ENCODE measurements at places on chromosomes 12 and 14.

DNA sequence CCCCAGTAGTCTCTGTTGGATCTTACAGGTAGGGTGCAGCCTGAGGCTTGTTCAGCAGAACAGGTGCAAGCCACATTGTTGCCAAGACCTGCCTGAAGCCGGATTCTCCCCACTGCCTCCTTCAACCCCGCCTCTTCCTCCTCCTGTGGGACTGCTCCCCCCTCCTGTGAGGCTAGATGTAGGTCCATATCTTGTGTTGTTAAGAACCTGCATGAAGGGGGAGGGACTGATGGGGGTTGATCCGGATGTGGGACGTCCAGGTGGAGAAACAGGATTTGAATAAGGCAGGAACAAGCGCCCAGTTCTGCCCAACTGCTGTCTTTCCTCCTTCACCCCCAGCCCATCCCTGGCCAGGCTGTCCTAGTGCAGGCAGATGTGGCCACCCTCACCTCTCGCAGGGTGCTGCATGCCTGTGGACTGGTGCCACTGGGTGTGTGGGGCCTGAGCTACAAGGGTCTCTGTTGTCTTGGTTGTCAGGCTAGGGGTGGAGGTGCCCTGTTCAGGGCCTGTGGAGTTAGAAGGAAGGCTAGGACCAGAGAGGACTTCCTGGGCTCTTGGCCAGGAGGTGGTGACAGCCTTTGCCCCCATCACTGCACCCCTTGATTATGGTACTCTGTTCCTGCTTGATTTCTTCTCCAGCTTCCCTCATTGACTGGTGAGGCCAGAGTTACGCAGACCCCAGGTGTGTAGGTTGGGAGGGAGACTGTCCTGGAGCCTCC is 1.4 kb downstream of the NR4A1 start:
- peak; percentile 59 for DNase-seq

DNA sequence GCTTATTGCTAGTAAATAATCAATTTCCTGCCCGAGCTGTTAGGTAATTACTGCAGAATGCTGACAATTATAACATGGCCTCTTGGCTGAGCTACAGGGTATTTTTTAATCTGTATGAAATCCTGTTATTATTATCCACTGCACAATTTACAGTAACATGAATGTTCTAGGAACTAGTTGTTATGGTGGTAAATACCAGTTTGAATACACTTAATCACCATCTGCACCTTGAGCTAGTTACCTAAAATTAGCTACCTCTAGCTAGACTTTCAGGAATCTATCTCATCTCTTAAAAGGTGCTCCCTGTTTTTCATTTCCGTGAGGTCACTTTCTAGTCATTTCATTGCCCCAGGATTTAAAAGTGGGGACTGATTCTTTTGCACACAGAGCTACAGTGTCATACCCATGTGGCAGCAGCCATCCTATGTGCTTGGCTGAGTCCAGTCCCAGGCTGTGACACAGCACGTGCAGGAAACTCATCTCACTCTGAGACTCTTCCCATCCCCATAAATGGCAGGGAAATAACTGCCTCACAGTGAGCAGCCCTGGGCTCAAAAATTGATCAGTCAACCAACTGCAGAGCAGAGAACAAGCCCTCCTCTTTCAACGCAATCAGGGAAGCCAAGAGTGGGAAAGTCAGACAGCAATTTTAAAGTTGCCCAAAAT is 37.6 kb downstream of the DCP1B start:
- no peak for DNase-seq

- no peak for DNase-seq
Measured at GRCh38 chr12:71566655-71567054, 97.0 kb downstream of the ZFC3H1 start.

- peak; percentile 12 for DNase-seq
Measured at GRCh38 chr14:92951912-92952471, 29.0 kb downstream of the CHGA start.

DNA sequence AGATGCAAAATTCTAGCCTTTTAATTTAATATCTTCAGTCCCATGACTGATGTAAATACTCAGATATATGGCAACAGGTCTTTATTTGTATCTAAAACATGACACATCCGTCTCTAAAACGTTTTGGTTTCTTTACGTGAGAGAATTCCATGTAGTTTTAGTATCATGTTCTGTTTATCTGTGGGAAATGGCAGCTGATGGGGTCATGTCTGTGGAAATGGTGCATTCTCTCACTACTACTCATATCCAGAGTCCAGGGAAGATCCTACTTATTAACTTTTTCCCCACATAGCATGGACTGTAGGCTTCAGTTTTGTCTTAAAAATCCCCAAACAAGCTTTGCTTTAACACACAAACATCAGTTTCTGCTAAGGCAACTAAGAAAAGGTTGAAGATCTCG is 53.8 kb downstream of the SPTLC2 start:
- DNase-seq = no peak
